Stimulated activated CD4-positive, alpha-beta T cell treated with anti-CD3 and anti-CD28 coated beads, Interleukin-12 subunit alpha, Interleukin-12 subunit beta, amount 100 ng/mL, for 4 hours (primary cell): ENCODE measurements at places on chromosomes 2 and 18.

GRCh38 chr2:183543731-183544130, 419.5 kb downstream of the NUP35 start:
- no peak for DNase-seq

DNA sequence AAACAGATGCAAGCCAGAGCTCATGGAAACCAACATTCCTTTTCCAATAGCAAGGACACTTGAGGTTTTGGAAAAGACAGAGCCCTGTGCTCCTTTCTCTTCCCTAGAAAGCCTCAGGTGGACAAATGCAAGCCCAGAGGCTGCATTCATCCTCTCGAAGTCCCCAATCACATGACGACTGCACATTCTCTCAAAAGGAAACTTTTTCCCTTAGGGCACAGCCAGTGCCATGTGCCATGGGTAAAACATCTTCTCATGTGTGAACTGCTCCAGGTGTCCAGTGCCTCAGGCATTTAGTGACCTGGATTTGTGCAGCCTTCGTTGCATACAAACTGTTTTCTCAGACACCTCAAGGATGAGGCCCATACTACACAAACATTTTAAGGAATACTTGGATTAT, 140.7 kb downstream of the LAMA1 start:
- DNase-seq = no peak

DNA sequence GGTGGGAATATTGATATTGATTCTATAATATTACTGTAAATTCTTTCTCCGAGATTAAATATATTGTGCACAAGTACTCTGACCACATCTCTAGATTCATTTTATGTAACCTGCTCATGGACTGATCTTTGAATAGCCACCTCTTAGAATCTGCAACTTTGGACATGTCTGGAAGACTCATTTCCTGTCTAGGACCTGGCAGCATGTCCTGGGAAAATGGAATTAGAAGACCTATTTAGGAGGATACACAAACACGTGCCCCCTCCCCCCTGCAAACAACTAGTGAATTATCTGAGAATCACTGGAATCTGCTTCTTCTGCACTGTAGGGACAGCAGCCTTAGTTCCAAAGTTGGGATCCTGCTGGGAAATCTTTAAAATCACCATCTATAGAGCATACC, 94.1 kb downstream of the UBE2E3 start:
- no peak for DNase-seq

GRCh38 chr2:239792405-239793084, 232.6 kb downstream of the NDUFA10 start:
- no peak for DNase-seq

DNA sequence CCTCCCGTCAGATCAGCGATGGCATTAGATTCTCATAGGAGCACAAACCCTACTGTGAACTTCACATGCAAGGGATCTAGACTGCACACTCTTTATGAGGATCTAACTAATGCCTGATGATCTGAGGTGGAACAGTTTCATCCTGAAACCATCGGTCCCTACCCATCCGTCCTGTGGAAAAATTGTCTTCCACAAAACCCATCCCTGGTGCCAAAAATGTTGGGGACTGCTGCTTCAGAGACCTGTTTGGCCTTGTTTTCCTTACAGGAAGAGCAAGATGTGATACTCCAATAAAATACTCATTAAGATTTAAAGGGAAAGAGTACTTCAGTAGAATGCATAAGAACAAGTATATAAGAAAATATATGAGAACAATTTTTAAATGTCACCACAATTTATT, 71.1 kb downstream of the RNF152 start:
- DNase-seq = no peak

DNA sequence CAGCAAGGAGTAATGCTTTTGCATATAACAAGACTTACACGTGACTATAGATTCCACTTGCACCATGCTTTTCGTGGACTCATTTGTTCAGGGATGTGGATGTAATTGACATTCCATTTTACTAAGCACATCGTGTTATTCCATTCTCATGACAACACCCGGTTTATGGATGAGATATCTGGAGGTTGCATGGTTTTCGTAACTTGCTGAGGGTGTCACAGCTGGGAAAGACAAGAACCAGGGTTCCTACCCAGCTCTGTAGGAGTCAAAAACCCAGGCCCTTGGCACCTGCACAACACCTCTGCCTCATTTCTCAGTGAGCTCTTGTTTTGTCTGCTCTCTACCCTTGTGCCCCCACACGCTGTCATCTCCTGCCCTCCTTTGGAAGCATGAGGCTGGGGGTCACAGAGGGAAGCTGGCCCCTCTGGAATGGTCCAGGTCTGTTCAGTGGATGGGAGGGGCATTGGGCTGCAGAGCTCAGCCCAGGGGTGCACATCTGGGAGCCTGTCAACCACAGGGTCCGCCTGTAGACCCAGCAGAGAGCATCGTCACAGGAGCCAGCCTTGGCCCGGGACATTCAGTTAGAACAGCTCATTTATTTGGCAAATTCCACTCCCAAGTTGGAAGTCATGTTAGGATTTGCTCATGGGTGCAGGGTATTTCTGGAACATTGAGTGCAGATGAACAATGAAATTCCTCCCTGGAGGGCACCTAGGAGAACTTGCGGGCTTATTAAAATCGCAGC, 120.1 kb upstream of the TWIST2 start:
- DNase-seq = no peak

GRCh38 chr2:240365971-240366471, 69.4 kb upstream of the GPC1 start:
- no peak for DNase-seq

DNA sequence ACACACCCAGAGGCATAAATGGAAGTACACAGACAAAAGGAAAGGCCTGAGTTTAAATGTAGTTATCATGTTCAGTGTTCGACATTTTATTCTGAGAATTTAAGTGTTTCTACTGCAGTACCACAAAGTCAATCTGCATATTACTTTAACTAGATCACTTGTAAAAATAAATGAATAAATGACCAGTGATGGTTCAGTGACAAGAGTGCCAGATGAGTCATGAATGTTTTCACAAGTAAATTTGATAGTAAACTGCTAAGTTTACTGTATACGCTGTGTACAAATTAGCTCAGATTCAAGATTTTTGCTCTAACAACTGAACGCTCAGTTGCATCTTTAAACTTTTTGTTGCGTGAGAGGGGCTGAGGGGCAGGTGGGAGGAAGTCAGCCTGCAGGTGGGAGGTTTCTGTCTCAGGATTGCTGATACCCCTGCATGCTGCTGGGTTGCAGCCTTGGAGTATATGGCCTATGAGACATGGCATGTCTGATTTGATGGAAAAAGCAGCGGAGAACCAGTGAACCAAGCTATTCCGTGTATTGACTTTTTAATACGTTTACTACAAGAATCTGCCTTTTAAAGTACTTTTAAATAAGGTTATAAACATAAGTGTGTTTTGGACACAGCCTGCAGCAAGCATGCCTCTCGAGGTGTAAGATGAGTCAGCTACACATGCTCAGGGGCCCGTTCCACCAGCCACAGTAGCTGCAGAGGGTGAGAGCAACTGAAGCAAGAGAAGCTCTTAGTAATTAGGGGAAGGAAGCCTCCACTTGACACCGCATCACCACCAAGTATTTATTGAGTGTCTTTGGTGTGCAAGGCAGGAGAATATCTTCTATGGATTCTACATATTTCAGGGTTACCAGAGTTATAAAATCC, 245.1 kb downstream of the NEDD4L start:
- no peak for DNase-seq

- DNase-seq = no peak
These were observed 35.4 kb upstream of the PGAP1 start for GRCh38 chr2:196961889-196962288.

DNA sequence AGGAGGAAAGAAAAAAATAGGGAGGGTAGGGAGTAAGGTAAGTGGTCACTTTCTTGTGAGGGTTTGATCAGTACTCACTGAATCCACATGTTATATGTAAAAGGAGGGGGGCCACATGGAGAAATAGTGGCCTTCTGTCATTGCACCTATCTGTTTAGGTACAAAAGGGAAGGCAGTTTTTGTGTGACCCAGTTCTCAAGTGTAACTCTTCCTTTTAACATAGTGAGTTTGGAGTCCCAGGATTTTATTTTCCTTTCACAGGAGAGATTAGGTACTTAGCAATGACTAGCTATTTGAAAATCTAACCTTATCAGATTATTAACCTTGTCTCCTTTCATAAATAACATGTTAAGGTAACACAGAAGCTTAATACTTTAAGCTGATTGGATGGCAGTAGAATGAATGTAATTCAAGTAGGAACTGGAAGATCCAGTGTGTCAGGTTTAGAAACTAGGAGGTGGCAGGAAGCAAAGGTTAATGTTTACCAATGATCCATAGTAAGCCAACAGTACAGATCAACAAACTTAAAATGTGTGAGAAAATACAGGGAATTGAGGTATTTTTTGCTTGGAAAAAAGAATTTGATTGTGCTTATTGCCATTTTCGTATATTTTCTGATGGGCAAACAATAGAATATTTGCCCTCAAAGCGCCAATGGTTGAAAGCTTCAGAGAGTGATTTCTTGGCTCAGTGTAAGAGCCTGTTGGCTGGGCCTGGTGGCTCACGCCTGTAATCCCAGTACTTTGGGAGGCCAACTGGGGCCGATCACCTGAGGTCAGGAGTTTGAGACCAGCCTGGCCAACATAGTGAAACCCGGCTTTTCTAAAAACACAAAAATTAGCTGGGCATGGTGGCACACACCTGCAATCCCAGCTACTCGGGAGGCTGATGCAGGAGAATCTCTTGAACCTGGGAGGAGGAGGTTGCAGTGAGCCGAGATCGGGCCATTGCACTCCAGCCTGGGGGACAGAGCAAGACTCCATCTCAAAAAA, 11.3 kb downstream of the HNMT start:
- DNase-seq = no peak

- DNase-seq = no peak
These were observed 2102.3 kb upstream of the CELF4 start for GRCh38 chr18:39667905-39668304.

GRCh38 chr2:201786471-201786870, 5.7 kb upstream of the ALS2 start:
- DNase-seq = no peak

DNA sequence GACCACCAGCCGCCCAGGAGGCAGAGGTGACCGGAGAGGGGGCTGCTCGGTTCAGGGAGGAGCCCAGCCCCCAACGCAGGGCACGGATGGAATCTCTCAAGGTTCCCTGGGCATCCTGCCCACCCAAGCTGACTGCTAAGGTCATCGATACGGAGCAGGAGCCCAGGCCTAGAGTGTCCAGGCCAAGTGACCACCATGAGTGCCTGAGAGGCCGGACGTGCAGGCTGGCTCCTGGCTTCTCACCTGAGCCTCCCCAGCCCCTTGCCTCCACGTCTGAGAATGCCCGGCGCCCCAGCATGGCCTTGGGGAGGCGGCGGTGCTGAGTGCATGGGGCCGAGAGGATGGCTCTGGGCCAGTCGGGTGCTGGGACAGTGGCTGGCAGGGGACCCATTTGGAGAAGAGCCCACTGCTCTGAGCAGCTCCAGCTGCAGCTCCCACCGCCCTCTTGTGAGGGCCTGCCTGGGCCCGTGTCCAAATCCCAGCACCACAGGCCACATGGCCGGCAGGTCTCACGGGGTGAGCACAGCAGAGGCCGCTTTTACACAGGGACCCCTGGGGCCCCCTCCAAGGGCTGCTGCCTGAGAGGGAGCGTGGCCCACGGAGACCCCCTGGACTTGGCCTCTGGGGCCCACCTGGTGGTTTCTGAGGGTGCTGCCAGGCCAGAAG, 102.8 kb upstream of the CTDP1 start:
- no peak for DNase-seq

- no peak for DNase-seq
These were observed 16.5 kb upstream of the TGFA start for GRCh38 chr2:70570041-70570661.

- DNase-seq = no peak
These were observed 10.9 kb downstream of the ANKRD23 start for GRCh38 chr2:96832754-96833507.

- DNase-seq = no peak
These were observed 24.3 kb downstream of the UPP2 start for GRCh38 chr2:158125756-158126498.

DNA sequence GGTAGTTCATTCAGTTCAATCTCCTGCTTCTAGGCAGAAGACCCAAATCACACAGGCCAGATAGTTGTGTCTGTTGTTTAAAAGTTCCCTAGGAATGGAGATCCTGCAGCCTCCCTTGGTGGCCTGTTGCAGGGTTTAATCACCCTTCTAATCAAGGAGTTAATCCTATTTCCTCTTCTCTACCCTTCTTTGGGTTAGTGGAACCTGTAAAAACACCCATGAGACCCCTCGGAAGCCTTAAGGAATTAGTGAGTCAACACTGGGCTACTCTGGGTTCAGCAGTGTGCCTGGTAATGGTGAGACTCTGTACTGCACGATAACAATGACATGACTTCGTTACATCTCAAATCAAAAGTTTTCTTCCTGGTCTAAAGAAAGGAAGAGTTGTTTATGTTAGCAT, 217.6 kb upstream of the NRP2 start:
- no peak for DNase-seq

DNA sequence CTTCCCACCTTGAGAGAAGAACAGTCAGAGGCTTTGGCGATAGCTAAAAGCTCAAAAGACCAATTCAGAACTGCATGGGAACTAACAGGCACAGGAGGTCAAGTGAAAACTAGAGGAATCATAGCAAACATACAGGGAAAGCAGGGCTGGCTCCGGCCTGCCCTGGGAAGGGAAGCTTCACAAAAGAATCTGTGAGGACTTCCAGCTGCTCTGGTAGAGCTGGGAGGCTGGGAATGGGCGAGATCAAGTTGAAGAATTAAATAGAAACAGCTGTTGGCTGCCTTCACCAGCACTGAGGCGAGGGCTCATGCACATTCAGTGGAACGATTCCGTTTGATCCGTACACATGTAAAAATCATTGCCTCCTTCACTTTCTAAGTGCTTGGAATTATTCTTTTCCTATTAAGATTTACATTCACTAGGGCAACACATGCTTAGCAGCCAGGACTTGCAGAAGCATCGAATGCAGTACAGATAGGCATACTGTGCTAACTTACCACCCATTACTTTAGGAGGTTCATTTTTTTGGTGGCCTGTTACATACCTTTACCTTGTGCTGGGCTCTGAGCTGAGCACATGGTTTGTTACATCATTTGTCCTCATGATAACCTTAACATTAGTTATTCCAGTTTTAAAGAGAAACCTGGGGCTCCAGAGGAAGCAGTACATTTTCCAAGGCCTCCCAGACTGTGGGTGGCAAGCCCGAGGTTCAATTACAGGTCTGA, 125.4 kb upstream of the RNF152 start:
- DNase-seq = no peak

DNA sequence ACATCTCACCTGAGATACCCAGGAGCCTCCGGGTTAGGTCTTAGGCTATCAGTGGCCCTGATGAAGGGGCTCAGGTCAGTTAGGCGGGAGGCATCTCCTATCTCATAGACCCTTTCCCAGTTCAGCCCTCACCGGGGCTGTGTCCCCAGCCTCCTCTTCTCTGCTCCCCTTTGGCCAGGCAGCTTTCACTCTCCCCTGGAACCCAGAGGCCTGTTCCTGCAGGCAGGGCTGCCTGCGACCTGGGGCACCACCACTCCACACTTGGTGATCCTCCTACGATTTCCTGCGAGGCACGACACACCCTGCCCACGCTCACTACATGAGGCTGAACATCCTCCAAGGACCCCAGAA, 51.2 kb downstream of the SFXN5 start:
- DNase-seq = no peak
